D721Med (cell line): ENCODE measurements at places on chromosomes 6 and 20.

GRCh38 chr6:40695750-40696415, 108.7 kb upstream of the LRFN2 start:
- DNase-seq = no peak

GRCh38 chr20:37316116-37316774, 26.8 kb downstream of the MANBAL start:
- DNase-seq = no peak

DNA sequence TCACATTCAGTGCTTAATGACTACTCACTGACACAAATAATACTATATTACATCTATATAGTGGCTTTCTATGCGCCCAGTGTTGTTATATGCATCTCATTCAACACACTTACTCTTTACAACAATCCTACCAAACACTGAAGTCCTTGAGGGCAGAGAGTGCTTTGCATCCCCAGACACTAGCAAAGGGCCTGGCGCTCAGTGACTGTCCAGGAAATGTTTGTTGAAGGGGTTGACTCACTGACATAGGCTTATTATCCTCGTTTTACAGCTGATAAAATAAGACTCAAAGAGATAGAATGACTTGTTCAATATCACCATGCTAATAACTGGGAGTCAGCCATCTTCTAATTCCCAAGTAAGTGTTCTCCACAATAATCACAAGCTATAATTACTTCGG, 163.3 kb downstream of the ARHGAP18 start:
- no peak for DNase-seq

DNA sequence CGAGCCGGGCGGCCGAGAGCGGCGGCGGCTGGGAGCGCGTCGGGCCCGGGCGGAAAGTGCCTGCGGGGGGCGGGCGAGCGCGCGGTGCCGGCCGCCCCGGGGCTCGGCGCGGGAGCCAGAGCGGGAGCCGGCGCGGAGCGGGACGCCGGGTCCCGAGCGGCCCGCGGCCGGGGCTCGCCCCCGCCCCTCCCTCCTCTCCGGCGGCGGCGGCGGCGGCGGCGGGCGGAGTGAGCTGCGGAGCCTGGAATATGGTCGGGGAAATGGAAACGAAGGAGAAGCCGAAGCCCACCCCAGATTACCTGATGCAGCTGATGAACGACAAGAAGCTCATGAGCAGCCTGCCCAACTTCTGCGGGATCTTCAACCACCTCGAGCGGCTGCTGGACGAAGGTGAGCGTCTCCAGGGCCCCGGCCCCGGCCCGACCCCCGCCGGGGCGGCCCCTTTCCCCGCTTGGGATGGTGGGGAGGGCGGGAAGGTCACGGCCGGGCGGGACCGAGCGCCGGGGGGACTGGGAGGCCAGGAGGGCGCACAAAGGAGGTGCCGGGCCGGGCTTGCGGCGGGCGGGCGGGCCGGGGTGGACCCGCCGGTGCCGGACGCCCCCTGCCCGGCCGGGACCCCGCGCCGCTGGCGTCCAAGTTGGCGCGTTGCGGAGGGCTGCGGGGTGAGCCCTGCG, 565 bp downstream of the QKI start:
- no peak for DNase-seq

GRCh38 chr20:48531505-48531904, 296.3 kb downstream of the PREX1 start:
- DNase-seq = no peak

GRCh38 chr6:38178584-38178886, 359.0 kb downstream of the ZFAND3 start:
- DNase-seq = no peak

DNA sequence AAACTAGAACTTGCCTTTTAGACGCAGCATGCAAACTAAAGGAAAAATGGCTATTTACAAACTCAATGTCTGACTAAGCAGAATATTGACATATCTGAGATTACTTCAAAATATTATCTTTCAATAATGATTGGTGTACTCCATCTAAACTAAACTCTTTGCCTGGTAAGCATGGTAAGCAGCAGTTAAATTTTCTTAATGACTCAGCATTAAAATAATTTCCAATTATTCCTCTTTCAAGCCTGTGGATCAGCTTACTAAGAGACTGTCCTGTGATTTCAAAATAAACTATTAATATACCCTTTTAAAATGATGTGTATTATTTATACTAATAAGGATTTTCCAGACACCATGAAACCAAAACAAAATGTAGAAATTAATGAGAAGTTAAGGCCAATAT, 226.8 kb upstream of the THEMIS start:
- DNase-seq = no peak

GRCh38 chr6:8277769-8278168, 157.6 kb downstream of the SLC35B3 start:
- no peak for DNase-seq

DNA sequence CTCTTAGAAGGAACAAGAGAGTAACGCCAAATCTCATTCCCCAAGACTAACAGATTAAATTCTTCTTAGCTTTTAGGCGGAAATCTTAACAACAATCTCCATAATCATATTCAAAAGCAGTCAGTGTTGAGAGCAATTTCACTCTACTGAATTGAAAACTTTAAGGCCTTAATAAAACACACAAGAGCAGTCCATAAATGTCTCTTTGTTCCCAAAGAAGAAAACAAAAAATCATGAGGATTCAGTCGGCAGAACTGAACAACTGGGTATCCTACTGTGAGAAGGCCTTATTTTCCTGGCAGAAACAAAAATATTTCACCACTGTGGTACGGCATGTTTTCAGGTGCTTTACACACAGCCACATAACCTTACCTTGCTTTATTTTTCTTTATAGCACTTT, 14.4 kb downstream of the ABHD12 start:
- no peak for DNase-seq

DNA sequence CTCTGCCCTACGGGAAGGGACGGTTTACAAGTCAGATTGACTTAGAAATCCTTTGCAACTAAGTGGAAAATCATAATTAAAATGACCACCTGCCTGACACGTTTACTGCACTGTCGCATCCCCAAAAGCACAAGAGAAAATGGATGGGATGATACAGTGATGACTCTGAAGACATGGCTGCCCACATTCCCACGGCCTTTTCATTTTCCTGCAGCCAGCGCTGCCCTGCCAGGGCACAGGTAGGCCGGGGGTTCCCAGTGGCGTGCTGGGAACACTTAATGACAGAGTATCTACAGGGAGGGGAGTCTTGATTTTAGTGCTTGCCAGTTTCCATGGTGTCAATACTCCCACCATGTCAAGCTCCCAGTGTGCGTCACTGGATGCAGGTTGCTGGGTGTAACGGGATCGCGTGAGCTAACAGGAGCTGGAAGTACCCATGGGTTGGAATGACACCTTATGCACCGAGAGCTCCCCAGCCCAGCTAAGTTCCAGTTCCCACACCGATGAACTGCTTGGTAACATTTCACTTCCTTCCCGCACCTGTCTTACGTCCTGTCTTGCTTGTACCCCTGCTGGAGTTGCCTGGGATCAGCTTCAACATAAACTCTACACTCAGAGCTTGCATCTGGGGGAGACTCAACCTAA, 129.0 kb downstream of the ANKRD60 start:
- DNase-seq = no peak

GRCh38 chr20:52529826-52530225, 338.2 kb upstream of the ZFP64 start:
- no peak for DNase-seq

DNA sequence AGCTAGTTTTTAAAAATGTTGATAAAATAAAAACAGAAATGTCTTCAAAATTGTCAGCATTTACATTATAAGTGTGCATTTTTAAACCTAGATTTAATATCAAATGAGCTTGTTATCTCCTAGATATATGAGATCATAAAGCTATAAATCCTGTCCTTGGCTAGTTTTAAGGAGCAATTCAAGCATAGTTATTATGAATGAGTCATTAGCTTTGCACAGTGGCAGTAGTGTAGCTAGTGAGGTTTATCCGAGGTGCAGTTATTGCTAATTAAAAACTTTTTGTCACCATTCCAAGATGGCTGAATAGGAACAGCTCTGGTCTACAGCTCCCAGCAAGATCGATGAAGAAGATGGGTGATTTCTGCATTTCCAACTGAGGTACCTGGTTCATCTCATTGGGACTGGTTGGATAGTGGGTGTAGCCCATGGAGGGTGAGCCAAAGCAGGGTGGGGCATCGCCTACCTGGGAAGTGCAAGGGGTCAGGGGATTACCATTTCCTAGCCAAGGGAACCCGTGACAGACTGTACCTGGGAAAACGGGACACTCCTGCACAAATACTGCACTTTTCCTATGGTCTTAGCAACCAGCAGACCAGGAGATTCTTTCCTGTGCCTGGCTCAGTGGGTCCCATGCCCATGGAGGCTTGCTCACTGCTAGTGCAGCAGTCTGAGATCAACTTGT, 108.8 kb upstream of the SYNCRIP start:
- no peak for DNase-seq

- DNase-seq = no peak
These were observed 9.4 kb downstream of the SALL4 start for GRCh38 chr20:51792960-51793359.
